T-cell (primary cell): ENCODE measurements at places on chromosomes 2 and 18.
A peak's percentile ranks its signal among the peaks of the same experiment; 100 is the strongest.

GRCh38 chr2:181072486-181073235, 92.3 kb downstream of the UBE2E3 start:
- no peaks in the 10 kb centered on the region for H3K27me3 ChIP-seq
- H3K4me3 ChIP-seq, result no peak overlapping the region
- H3K36me3 ChIP-seq, result no peaks in the 10 kb centered on the region
- DNase-seq, result no peak
- no peaks in the 10 kb centered on the region for H3K4me1 ChIP-seq

GRCh38 chr2:46661526-46661925, 182.2 kb downstream of the TMEM247 start:
- peaks cover 26% of the 10 kb centered on the region for H3K27me3 ChIP-seq
- no peak for DNase-seq
- H3K27ac ChIP-seq, result no peak overlapping the region

GRCh38 chr2:28621172-28622100, 125.6 kb downstream of the PLB1 start:
- H3K4me1 ChIP-seq, result peaks cover 87% of the 10 kb centered on the region
- H3K36me3 ChIP-seq, result no peaks in the 10 kb centered on the region
- peak overlapping the region; percentile 32 for H3K4me3 ChIP-seq
- peak overlapping the region; percentile 99 for H3K27ac ChIP-seq
- no peaks in the 10 kb centered on the region for H3K27me3 ChIP-seq

DNA sequence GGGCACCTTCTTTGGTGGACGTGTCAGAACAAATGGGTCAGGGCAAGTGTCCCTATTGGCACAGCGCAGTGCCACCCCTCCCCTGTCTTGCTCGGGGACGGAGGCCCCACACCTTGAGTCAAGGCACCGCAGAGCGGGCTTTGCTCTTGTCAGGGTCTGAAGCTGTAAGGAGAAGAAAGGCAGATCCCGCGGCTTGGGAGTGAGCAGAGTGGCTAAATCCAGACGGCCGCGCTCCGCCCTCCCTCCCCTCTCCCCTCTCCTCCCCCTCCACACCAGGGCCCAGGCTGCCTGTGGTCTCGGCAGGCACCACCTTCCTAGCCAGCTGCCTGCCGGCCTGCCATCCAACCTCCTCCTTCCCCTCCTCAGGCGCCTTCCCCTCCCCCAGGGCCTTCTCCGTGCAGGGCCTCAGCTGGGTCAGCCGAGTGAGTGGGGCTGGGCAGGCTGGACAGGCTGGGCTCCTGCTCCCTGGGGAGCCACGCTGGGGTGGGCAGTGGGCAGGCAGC, 25.8 kb downstream of the SPEG start:
- no peak for DNase-seq
- no peak overlapping the region for H3K4me3 ChIP-seq
- H3K27ac ChIP-seq, result no peak overlapping the region
- no peaks in the 10 kb centered on the region for H3K36me3 ChIP-seq
- H3K27me3 ChIP-seq, result peaks cover 13% of the 10 kb centered on the region

- H3K27ac ChIP-seq, result no peak overlapping the region
- no peak overlapping the region for H3K4me3 ChIP-seq
- no peaks in the 10 kb centered on the region for H3K4me1 ChIP-seq
- DNase-seq, result no peak
- no peaks in the 10 kb centered on the region for H3K36me3 ChIP-seq
Observed at GRCh38 chr2:164560181-164560792, 61.0 kb downstream of the GRB14 start.

DNA sequence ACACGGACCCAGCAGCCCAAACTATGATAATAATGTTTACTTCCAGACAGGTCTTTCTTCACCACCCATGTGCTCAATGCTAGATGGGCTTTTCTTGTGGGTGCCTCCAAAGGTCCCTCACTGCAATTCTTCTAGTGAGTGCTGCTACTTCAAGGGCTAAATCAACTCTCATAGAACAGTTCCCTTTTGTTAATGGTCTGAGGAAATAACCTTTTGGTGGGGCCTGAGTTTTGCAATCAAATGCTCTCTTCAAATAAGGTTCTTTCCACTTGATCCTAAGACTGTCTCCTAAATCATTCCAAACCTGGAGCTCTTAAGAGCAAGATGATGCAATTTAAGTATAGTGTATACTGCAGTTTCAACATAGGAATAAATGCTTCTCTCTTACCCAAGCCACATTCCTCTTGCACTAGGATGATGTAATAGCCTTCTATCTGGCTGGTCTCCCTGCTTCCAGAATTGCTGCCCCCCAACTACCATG, 6.0 kb downstream of the NEMP2 start:
- peaks cover 2% of the 10 kb centered on the region for H3K36me3 ChIP-seq
- H3K4me3 ChIP-seq, result no peak overlapping the region
- H3K4me1 ChIP-seq, result peaks cover 31% of the 10 kb centered on the region
- no peaks in the 10 kb centered on the region for H3K27me3 ChIP-seq
